Hematopoietic multipotent progenitor cell treated with erythropoietin and hydrocortisone succinate and interleukin-3 and kit ligand, for 8 days (in vitro differentiated cells): ENCODE measurements at places on chromosomes 2 and 18.
A peak's percentile ranks its signal among the peaks of the same experiment; 100 is the strongest.

- no peak for DNase-seq
These were observed 123.8 kb downstream of the SPTBN1 start for GRCh38 chr2:54579682-54580620.

DNA sequence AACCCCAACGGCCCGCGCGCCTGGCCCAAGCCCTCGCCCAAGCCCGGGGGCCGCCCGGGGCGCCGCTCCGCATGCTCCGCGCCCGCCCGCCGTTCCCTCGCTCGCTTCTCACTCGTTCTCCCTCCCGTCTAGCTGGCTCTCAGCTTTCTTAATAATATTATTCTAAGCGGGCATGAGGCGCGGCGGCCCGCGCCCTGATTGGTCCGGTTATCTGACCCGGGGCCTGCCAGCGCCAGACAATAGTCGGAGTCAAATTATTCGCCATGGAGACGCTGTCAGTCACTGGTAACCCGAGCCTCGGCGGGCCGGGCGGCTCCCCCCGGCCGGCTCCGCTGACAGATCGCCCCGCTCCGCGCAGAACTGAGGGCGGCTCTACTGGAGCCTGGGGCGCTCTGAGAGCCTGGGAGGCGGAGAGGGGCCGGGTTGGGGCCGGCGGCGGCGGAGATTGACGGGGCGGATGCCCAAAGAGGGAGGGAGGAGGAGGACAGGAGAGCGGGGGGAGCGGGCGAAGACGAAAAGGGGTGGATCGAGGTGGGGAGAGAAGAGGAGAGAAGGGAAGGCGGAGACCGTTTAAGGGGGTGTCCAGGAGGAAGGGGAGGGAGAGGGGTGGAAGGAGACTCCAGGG, at the start of gene SIX2:
Gene SIX2, minus strand, starts transcription at position 150 of the 625 bp plus-strand sequence. CDS start 342 bp downstream, outside the sequence.
- DNase-seq = peak; percentile 64

DNA sequence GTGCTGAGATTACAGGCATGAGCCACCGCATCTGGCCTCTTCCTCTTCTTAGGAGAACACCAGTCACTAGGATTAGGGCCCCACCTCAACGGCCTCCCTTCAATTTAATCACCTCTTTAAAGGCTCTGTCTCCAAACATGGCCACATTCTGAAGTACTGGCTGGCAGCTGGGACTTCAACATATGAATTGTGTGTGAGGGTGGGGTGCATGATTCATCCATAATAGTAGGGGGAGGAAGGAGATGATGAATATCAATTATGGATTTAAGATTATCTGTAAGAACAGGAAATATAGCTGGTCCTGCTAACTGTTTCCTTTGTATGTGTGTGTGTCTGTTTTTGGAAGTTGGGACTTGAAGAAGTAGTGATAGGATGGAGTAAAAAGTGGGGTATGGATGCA, 14.7 kb upstream of the EPG5 start:
- DNase-seq = no peak

DNA sequence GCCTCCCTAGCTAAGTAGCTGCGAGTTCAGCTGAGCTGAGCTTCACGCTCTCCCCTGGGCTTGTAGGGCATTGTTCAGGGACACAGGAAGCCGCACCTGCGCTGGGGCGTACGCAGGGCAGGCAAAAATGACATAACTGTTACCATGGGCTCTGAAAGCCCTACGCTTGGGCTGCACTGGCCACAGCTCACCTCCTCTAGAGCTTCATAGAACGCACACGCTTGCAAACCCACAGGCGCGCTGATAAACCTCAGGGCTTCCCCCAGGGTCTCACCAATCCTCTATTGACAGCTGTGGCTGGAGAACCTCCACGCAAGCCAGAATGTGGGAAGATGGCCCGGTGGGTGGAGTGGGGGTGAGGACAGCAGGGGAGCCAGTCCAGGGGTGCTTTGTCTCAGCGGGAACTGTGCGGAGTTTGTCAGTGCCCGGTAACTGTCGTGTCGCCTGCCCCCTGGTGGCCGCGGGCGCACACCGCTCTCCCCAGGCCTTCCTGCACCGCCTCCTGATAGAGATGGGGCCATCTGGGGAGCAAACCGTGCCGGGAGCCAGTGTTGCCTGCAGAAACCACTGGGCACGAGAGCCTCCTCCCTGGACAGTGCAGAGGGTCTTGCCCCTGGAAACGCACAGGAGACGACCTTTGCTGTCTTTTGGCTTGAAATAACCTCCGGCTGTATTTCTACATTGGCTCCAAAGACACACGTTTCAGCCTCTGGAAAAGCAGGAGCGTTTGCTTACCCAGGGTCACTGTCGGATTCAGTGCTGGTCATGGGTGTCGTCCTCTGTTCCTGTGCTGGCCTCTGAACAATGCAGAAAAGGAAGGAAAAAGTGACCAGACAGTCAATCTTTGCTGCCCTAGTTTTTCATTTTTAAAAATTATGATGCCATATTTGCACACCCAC, 17.0 kb upstream of the CIDEA start:
- peak; percentile 61 for DNase-seq

DNA sequence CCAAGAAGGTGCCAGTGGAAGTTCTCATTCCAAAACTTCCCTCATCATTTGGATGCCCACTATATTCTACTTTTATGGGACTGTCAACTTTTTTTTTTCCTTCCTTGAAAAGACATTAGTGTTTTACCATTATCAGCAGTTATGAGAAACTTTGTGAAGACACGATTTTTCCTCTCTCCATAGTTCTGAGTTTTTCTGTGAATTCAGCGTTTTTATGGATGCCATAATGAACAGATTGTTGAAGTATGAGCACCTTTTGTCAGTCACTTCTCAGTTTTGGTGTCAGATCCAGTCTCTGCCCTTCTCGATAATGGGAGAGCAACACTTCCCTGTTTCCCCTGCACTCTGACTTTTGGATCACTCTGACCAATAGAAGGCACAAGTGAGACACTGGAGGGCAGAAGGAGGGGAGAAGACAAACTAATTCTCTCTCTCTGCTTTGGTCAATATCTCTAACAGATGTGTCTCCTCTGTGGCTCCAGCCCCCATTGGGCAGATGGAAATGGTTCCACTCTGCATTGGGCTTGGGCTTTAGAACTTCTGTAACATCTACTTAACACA, 53.5 kb upstream of the FN1 start:
- DNase-seq = no peak

GRCh38 chr2:75960472-75961009, 249.8 kb upstream of the GCFC2 start:
- no peak for DNase-seq

DNA sequence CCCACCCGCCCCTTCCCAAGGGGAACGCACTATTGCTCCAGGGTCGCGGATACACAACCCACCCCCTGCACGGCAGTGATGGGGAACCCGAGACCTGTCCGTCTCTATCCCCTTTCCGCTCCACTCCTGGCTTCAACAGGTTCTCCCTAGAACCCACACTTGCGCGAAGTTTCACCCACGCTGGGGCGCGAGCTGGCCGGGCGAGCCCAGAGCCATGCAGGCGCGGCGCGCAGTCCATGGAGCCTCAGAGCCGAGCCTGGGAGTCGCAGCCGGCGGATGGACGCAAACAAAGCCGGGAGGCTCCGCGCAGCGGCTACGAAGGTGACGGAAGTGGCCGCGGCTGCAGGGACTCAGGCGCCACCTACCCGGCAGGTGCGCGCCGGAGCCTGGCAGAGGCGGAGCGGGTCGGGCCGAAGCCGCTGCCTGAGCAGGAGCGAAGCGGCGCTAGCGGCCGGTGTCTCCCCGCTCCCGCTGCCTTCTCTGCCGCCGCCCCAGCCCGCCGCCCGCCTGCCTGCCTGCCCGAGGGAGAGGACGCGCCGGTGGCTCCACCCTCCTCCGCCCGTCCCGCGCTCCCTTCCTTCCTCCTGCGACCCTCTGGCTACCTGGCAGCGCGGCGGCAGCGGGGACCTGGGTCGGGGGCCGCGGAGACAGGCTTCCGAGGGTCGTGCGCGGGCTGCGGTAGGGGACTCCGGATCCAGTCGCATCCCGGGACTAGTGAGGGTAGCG, 14.0 kb downstream of the ALPG start:
- no peak for DNase-seq

GRCh38 chr2:149175956-149176355, 137.5 kb downstream of the LYPD6B start:
- no peak for DNase-seq

DNA sequence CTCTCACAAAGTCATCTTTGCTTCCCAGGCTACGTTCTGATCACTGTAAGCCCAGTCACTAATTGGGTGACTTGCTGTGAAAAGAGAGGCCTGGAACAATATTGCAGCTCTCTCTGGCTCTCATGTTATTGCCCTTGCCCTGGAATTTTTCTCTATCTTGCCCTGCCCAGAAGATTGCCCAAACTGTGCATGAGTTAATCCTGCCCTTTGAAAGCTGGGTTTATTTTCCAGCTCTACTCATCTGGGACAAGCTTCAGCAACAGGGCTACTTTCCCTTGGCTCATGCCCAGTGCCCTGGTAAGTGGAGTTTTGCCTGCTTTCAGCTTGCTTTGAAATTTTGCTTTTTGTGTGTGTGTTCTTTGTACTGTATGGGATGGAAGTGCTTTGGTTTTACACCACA, 6.9 kb upstream of the EHBP1 start:
- DNase-seq = no peak
